ENCODE measurements at places on chromosomes 1 and 21.

GRCh38 chr21:44994047-44994694 lies 54.3 kb downstream of the SLX9 start:
- no peak for DNase-seq

GRCh38 chr1:112992780-112993179 lies 36.8 kb upstream of the SLC16A1 start:
- DNase-seq, result no peak

DNA sequence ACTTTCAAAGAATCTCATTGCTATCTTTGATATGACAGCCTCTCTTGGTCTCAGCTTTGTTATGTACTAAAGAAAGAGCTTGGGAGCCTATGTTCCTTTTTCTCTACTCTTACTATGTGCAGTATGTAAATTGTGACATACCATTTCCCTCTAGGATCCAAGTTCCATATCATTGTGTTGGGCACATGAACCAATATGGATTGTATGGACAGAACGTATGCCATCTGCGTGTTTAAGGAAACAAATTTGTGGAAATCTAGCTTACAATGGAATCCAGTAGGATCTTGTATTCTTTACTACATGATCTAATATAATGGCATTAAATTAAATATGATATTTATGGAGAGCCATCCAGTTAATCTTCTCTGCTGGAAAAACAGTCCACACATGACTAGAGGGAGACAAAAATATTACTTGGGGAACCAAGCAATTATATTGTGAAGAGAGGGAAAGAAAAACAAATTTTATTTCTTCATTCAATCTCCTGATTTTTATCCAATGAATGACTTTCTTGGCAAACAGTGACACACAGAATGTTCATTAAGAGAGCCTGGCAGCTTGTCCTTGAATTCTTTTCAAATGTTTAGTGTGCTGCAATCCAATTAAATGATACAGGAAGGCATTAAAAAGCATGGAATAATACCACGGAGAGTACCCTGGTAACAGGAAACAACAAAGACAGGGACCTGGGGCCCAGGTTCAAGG lies 106.5 kb upstream of the DAB1 start:
- no peak for DNase-seq

DNA sequence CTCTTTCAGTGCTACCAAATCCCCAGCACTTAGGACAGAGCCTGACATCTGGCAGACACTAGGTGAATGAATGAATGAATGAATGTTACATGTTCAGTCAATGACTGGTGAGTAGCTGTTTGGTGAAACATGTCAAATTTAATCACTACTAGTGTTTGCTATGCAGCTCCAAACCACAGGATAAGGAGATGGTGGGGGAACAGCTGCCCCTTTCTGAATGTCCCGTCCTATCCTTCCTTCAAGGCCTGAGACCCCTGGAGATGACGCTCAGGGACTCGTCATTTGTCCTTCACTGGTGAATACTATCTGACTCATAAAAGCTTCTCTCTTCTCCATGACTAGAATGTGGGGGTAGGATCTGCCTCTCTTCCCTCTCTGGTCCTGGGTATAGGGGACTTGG lies 175.4 kb downstream of the HIVEP3 start:
- DNase-seq, result no peak

- DNase-seq, result peak; percentile 73
These were observed 20.8 kb downstream of the NAV1 start for GRCh38 chr1:201559679-201560162.

DNA sequence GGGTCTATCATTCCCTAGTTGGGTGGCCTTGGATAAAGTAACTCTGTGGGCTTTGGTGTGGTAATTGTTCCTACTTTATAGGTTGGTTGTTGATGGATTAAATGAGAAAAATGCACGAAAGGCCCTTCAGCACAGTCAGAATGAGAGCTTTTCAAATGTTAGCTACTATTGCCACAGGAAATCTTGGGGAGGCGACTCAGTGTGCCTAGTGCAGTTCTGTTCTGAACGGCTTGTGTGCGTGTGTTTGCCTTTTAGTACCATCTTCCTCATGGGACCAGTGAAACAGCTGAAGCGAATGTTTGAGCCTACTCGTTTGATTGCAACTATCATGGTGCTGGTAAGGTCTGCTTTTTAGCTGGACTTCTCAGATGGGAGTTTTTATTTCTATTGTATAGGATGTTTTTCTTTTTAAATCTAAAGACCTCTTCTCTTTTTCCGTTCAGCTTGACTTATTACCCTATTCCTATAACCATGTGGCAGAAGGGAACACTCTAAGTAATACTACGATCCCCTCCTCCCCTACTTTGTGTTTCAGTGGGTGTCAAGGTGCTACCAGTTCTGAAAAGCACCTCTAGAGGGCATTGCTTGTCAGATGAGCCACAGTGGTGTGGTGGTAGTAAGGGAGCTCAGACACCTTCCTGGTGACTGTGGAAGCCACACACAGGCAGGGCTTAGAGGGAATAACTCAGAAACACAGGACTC lies 9.2 kb downstream of the SFT2D2 start:
- DNase-seq, result no peak

- DNase-seq, result no peak
These were observed 46.9 kb downstream of the CD34 start for GRCh38 chr1:207863893-207864535.

GRCh38 chr1:29651246-29651645 lies 414.9 kb downstream of the PTPRU start:
- no peak for DNase-seq

DNA sequence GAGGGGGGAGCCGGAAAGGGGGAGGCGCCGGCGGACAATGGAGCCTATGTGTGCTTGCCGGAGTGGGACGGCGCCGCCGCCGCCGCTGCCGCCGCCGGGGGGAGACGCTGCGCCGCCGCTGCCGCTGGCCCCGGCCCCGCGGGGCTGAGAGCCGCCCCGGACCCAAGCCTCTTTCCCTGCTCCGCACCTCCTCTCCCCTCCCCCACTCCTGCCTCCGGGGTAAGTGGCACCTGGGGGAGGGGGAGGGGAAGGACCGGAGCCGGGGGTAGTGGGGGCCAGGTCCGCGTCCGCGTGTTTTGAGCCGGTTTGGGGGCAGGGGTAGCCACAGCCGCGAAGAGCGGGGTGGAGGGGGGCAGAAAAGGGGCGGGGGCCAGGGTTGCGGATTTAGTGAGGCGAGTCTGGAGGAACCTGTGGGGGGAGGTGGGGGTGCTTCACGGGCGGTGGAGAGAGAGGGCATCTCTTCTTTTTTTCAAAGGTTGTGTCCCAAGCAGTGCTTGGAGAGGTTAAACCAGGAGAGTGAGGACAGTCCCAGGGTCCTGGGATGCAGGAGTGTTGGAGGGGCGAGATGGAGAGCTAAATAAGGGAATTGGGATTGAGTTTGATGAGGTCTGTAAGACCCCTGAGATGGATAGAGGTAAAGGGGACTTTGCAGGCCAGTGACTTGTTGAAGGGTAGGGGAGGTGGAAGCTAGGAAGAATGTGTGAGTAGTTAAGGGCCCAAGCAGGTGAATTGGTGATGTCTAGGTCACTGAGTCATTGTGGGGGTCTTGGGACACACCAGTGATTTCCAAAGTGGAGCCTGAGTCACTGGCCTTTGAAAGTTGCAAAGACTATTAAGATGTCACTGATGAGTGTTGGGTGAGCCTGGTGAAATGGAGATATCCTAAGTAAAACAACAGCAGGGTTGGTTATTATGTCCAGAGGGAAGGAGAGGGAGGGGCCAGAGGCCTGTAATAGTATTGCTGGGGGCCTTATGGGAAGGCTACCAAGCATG lies 59.1 kb downstream of the BCL9 start:
- no peak for DNase-seq

DNA sequence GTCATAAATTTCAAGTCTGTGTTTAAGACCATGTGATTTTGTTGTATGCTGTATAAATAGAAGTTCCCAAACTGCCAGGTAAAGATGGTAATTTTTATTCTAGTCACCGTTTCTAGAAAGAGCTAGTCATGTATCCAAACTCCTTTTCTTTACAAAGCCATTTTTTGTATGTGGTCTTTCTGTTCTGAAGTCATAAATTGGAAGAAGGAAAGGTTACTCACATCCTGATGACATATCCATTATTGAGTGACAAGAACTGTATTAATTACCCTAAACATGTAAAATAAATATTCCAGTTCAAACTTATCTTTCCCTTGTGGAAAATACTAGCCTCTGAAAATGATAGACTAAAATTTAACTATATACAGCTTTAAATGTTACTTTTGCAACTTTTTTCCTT lies 104.7 kb downstream of the POFUT2 start:
- DNase-seq, result no peak

DNA sequence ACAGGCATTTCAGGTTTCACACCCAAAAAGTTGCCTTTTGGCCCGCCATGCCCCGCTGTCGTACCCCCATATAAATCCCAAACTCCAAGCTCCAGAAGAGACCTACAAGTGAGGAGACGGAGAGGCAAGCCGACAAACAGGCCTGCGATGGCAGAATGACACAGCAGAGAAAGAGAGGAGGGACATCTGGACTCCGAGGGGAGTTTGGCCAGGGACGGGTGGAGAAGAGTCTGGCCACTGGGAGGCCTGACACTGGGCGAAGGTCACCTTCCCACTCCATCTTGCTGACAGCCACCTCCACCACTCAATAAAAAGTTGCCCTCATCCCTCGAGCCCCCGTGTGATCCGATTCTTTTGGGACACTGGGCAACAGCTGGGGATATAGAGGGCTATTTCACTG lies 1.9 kb upstream of the CFH start:
- DNase-seq, result no peak

- no peak for DNase-seq
These were observed 5.6 kb upstream of the ATP1A1 start for GRCh38 chr1:116367256-116367945.

- DNase-seq, result no peak
These were observed 198.1 kb upstream of the TMEM51 start for GRCh38 chr1:14955402-14955801.

GRCh38 chr1:36864182-36864822 lies 170.0 kb downstream of the GRIK3 start:
- peak; percentile 47 for DNase-seq

DNA sequence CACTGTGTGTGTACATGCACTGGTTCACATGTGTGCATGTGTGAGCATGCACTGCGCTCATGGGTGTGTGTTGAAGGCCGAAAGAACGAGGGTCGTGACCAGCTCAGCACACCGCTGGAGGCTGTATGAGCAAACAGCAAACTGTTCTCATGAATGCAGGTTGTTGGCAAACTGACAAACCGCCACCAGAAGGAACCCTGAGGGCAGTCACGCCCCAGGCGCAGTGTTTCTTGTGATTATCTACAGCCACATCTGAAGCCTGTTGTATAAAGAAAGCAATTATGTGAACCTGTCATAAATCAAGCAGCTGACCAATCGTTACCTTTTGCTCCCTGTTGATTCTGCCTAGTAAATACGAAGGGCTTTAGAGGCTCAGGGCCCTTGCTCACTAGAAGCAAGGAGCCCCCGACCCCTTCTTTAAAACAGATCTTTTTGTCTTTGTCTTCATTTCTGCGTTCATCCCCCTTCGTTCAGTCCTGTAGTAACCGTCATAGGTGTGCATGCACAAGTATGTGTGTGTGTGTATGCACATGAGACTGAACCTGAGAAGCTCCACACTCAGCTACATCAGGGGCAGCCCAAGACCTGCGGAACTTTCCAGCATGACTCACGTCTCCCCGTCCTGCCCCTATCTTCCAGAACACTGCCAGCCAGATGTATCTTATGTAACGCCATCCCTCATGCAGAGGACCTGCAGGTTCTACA lies 16.8 kb upstream of the RIPK4 start:
- DNase-seq, result no peak

DNA sequence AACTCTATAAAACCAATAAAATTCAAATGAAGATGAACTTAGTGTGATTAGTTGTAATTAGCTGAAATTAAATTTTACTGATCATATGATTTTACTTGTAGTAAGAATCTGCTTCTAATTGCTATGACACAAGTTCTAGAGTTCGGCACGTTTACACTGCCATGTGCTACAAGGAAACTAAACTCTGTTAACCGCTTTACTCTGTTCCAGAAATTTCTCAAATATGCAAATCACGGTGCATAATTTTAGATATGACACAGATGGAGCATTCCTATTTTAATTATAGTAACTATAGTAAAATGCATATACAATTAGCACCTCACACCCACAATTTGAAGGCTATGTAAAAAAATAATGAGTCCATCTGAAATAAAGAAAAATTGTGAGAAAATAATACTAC lies 14.8 kb downstream of the HEATR1 start:
- DNase-seq, result no peak
